ENCODE measurements at places on chromosomes 7 and 10.

- DNase-seq, result no peak
Observed at GRCh38 chr10:47077941-47078340, 166.7 kb downstream of the PTPN20 start.

DNA sequence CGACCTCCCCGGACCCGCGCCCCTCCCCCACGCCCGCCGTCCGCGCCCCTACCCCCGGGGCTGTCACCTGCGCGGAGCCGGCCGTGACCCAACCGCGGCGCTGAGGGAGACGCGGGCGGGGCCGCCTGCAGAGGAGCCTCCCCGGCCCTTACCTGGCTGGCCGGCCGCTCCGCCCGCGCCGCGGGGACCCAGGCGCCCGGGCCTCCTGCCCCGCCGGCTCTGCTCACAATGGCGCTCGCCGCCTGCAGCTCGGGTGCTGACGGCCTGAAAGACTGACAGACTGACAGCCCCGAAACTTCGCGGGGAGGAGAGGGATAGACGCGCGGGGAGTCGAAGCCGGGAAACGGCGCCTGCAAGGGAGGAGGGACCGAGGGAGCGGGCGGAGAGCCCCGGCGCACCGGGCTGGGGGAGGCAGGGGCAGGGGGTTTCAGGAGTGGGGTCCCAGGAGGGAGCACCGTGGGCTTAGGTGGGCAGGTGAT lies 393 bp downstream of the ZNF467 start:
- DNase-seq, result peak; percentile 12

- peak; percentile 39 for DNase-seq
Observed at GRCh38 chr10:83371696-83372490, 767.4 kb upstream of the GHITM start.

- no peak for DNase-seq
Observed at GRCh38 chr10:26962835-26963234, 102.1 kb upstream of the ABI1 start.

- DNase-seq, result peak; percentile 46
Observed at GRCh38 chr7:42932811-42933591, 825 bp downstream of the MRPL32 start.

- peak; percentile 84 for DNase-seq
Observed at GRCh38 chr7:101134399-101134980, 7.6 kb downstream of the SERPINE1 start.

GRCh38 chr7:2037301-2037807 lies 195.4 kb downstream of the MAD1L1 start:
- DNase-seq, result peak; percentile 73

- DNase-seq, result no peak
Observed at GRCh38 chr7:129667116-129667515, 55.6 kb downstream of the NRF1 start.

DNA sequence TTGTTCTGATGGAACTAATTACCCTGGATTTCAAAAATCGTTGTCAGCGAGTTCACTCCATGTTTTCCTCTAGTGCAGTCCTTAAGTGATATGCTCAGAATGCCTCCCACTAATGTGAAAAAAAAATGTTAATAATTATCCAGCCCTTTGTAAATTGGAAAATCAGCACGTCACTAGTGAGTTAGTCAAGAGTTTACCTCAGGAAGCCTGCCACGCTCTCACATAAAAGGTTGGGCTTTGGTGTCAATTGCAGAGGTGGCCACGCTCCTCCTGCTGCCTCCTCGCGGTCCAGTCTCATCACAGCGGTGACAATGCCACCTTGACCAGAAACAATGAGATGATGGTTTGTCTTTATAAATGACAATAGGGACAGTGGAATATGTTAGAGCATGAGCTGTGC lies 22.5 kb downstream of the UPP1 start:
- no peak for DNase-seq

- DNase-seq, result no peak
Observed at GRCh38 chr7:99109108-99110051, 34.5 kb downstream of the SMURF1 start.

DNA sequence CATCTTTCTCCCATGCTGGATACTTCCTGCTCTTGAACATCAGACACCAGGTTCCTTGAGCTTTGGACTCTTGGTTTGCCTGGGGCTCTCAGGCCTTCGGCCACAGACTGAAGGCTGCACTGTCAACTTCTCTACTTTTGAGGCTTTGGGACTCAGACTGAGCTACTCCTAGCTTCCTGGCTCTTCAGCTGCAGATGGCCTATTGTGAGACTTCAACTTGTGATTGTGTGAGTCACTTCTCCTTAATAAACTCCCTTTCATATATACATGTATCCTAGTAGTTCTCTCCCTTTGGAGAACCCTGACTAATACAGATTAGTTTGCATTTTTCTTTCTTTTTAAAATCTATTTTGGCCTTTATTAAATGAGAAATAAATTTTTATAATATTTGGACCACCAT lies 276.2 kb upstream of the SEMA3C start:
- DNase-seq, result peak; percentile 10

- DNase-seq, result peak; percentile 79
Observed at GRCh38 chr7:130207642-130208041, at the start of gene SSMEM1. Gene SSMEM1 (plus strand): TSS chr7:130207860. CDS start chr7:130207911, 51 bp downstream.

- no peak for DNase-seq
Observed at GRCh38 chr7:129502708-129503685, 666 bp downstream of the SMKR1 start.

- DNase-seq, result peak; percentile 76
Observed at GRCh38 chr7:27172823-27173510, 1.2 kb downstream of the HOXA10 start.

GRCh38 chr7:15397922-15398760 lies 163.7 kb downstream of the AGMO start:
- peak; percentile 23 for DNase-seq

GRCh38 chr7:73678862-73679261 lies 4.4 kb downstream of the DNAJC30 start:
- DNase-seq, result no peak

GRCh38 chr10:4183761-4184261 lies 398.8 kb upstream of the KLF6 start:
- DNase-seq, result peak; percentile 53

Measured in fibroblast of skin of right biceps (primary cell).